Epithelial cell of alveolus of lung (primary cell): ENCODE measurements at places on chromosomes 16 and 17. TPM values are rescaled to one million over a fixed set of nuclear protein-coding genes. Genes with fewer than 3 reads are reported as not detected.

The RND2 gene
- 0.65 and 0.80 TPM in 2 replicates for total RNA-seq

The PRSS33 gene
- not detected in 2 replicates for total RNA-seq

The KRTAP1-1 gene
- total RNA-seq: not detected in 2 replicates

The CTF1 gene
- 3.4 and 5.2 TPM in 2 replicates for total RNA-seq

The ETV4 gene
- 10.8 and 42.8 TPM in 2 replicates for total RNA-seq

The CDC6 gene
- 6.2 and 26.8 TPM in 2 replicates for total RNA-seq

The MON1B gene
- 20.3 and 27.2 TPM in 2 replicates for total RNA-seq

The WNT9B gene
- not detected in 2 replicates for total RNA-seq

The GUCY2D gene
- total RNA-seq: under 0.01 TPM in 1 of 2 replicates, not detected in the other

The TMC8 gene
- total RNA-seq: not detected in 2 replicates

The CCT6B gene
- 0.39 and 0.56 TPM in 2 replicates for total RNA-seq

The NACA2 gene
- total RNA-seq: not detected in 2 replicates

The ADGRG3 gene
- total RNA-seq: not detected in 2 replicates

The GLP2R gene
- total RNA-seq: under 0.01 TPM in 1 of 2 replicates, not detected in the other

The TBX2 gene
- total RNA-seq: 38.9 and 324 TPM in 2 replicates

The LITAFD gene
- total RNA-seq: not detected in 2 replicates

The SETD1A gene
- 3.5 and 4.4 TPM in 2 replicates for total RNA-seq

The PYY gene
- total RNA-seq: 0.13 TPM in 1 of 2 replicates, not detected in the other

The TP53TG3 gene
- not detected in 2 replicates for total RNA-seq

The SLC2A4 gene
- 0.13 and 0.96 TPM in 2 replicates for total RNA-seq

The SEPTIN12 gene
- total RNA-seq: not detected in 2 replicates

The CACNG3 gene
- not detected in 2 replicates for total RNA-seq
